ENCODE measurements at places on chromosomes 6 and 20.

- DNase-seq = no peak
Measured at GRCh38 chr6:155495011-155495768, 39.6 kb upstream of the NOX3 start.

DNA sequence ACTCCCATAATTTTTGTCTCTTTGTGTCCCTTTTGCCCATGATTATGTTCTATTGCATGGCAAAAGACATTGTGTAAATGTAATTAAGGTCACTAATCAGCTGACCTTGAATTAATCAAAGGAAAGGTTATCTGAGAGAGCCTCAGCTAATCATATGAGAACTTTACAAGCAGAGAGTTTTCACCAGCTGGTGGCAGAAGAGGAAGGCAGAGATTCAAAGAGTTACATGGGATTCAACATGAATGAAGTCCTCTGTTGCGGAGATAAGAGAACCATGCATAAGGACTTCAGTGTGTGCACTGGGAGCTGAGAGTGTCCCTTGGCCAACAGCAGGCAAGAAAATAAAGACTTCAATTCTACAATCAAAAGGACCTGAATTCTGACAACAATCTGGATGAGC is 494.1 kb upstream of the ARID1B start:
- no peak for DNase-seq

GRCh38 chr6:145704143-145704781 is 31.1 kb downstream of the EPM2A start:
- DNase-seq = no peak

GRCh38 chr6:113642714-113643406 is 214.3 kb upstream of the MARCKS start:
- DNase-seq = no peak

All from amygdala (tissue), 56 donors.